ENCODE measurements at places on chromosomes 13 and 19.

DNA sequence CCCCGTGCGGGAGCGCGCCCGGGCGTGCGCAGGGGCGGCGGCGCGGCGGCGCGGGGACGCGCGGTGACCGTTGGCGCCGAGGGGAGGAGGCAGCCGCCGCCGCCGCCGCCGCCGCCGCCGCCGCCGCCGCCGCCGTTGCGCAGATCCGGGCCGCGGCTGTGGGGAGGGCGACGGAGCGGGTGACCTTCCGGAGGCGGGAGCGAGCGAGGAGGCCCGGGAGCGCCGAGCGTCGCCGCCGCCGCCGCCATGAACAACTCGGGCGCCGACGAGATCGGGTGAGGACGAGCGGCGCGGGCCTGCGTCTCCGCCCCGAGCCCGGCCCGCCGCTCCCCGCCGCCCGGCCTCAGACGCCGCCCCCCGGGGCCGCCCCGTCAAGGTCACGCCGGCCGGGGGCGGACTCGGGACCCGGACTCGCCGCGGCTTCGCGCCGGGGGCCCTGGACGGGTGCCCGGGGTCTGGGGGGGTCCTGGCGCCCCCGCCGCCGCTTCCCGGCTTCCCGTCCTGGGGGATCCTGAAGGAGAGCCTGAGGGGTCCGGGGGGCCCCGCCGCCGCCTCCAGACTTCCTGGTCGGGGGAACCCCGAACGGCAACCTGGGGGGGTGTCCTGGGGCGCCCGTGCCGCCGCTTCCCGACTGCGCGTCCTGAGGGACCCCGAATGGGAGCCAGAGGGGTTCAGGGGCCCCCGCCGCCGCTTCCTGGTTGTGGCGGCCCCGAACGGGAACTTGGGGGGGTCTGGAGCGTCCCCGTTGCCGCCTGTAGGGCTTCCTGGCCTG is at the start of gene DAZAP1:
TSS of gene DAZAP1 (plus strand) at position 59 of the 772 bp plus-strand sequence. CDS start at position 247, 188 bp downstream.
- DNase-seq: no peak

GRCh38 chr19:48837051-48837524 is 797 bp upstream of the HSD17B14 start:
- peak; percentile 99 for DNase-seq

- DNase-seq: peak; percentile 84
Observed at GRCh38 chr13:92573467-92574057, 653.0 kb upstream of the GPC6 start.

DNA sequence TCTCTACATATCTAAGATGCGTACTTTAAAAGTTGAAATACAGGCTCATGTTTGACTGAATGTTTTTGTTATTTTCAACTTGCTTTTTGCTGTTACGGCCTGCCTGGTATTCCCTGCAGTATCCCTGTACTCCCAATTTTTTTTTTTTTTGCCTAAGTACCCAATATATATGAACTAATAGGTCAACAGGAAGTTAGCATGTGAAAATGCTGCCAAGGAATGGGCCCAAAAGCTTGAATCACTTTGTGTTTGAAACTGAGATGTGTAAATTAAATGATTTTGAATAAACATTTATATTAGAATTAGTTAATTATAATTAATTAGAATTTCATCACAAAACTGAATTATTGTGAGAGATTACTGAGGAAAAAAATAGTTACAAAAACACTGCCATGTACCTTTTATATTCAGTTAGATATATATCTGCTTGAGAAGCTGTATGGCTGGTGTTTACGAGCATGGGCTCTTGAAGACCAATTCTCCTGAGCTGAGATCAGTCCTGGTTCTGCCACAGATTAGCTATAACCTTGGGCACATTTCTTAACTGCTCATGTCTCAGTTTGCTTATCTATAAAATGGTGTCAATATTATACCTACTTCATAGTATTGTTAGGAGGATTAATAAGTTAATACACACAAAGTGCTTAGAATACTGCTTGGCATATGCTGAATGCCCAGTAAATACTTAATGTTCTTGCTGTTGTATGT is 16.0 kb downstream of the TDRD3 start:
- no peak for DNase-seq

DNA sequence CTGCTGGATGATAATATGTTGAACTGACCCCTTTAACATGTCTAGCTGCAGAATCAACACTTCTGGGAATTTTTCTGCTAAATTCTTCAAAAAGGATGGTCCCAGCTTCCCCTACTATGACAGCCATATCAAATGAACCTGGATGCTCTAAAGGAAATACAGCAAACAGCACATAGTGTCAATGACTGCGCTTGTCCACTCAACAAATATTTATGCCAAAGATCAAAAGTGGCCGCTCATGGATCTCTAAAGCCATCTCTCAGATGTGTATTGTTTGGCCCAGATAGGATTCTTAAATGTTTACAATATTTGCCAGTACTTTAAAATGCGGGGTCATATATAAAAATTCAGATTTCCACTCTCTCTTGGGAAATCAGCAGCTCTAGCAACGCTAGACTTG is 3.3 kb downstream of the TBC1D4 start:
- no peak for DNase-seq

GRCh38 chr13:43573361-43573740 is 213.4 kb downstream of the ENOX1 start:
- peak; percentile 31 for DNase-seq

DNA sequence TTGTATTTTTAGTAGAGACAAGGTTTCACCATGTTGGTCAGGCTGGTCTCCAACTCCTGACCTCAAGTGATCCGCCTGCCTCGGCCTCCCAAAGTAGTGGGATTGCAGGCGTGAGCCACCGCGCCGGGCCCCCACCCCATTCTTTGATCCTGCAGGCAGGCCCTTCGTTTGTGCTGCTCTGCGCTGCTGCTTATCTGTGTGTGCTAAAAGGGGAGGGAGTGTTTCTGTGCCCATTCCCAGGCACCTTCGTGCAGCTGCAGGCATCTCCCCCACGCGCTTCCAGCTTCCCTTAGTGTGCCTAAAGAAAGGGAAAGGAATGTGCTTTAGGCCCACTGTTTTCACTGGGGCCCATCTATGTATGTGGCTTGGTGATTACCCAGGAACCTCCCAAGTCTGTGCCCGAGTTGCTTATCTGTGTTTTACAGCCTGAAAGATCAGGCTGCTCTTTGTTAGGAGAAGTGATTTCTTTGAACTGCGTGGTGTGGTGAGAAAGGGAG is 27.2 kb downstream of the EPN1 start:
- peak; percentile 22 for DNase-seq

GRCh38 chr13:45538382-45538781 is 73.6 kb downstream of the COG3 start:
- DNase-seq: no peak

DNA sequence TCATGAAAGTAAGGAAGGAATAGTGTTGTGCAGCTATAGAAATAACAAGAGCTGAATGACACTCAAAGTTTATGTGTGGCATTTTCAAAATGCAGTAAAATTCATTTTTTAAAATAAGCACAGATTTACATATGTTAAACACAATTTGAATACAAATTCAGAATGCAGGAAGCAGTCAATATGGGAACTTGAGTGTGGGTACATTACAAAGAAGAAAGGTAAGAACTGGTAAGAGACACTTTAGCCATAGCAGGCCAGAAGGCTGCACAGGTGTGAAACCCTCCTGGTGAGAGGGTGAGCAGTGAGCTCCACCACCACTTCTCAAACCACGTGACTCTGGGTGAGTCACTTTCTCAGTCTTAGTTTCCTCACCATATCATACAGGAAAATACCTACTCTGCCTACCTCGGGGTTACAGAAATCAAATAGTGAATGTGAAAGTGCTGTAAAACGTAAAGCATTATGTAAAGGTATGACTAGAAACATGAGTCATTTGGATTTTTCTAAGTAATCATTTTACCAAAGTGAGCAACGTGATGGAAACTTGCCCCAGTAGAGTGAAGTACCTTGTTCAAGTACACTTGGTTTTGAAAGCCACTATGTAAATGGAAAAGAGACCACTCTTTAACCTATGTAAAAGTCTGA is 40.5 kb downstream of the USP12 start:
- DNase-seq: peak; percentile 45

DNA sequence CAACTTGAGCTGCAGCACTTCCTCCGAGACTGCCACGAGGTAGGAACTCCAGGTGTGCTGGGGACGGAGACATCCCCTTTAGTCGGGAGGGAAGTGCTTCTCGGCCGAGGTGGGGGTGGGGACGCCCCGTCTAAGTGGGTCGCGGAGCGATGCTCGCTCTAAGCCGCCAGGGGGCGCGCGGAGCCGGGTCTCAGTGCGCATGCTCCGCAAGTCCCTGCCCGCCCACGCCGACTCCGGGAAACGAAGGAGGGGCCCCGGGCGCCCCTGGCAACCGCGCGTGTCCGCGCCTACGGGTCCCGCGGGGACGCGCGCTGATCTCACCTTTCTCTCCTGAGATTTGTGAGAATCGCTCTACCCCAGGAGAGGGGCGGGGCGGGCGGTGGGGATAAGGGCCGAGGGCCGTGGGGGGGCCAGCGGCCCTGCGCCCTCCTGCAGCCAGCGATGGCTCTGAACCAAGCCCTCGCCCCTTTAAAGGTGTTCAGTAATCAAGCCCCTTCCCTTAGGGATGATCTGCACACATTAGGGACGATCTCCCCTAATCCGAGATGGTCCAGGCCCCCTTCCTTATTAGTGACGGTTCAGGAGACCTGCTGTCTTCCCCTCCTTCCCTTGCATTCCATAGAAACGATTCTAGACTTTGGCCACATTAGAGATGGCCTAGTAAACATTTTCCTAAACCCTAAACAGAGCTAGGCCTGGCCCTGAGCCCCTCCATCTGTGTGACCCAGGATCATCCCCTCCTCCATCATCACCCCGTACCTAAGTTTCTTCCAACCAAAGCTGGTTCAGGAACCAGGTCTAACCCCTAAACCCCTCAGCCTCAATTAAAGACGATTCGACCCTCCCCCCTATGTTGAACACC is 47.3 kb upstream of the SHKBP1 start:
- DNase-seq: peak; percentile 95

DNA sequence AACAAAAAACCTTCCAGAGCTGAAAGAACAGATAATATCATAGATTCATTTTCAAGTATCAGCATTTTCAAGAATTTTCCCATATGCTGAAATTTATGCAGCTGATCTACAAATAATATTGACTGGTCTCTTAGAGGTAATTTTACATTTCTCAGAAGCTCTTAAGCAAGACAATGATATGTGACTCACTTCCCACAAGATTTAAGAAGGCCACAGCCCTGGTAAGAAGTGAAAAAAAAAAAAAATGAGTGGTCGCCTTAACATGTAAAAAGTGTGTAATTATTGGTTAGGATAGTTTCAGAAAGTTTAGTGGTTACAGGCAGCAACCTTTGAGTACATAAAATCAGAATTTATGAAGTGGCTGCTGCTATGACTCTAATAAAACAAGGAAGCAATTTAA is 54.5 kb downstream of the NUFIP1 start:
- no peak for DNase-seq

DNA sequence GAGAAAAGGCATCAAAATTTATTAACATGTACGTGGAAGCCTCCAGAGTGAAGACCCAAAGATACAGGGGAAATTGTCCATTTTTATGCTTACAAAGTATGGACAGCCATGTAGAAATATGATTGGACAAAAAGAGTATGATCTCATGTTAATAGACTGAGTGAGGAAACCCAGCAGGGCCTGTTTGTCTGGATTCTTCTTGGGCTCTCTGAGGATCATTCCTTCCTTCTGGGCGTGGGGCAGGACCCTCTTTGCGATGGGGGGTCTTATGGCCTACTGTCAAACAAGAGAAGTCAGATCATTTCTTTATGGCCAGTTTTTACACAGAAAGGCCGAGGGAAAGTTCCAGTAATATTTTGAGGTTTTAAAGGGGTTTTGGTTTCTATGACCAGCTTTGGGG is 110.8 kb downstream of the ESD start:
- no peak for DNase-seq

DNA sequence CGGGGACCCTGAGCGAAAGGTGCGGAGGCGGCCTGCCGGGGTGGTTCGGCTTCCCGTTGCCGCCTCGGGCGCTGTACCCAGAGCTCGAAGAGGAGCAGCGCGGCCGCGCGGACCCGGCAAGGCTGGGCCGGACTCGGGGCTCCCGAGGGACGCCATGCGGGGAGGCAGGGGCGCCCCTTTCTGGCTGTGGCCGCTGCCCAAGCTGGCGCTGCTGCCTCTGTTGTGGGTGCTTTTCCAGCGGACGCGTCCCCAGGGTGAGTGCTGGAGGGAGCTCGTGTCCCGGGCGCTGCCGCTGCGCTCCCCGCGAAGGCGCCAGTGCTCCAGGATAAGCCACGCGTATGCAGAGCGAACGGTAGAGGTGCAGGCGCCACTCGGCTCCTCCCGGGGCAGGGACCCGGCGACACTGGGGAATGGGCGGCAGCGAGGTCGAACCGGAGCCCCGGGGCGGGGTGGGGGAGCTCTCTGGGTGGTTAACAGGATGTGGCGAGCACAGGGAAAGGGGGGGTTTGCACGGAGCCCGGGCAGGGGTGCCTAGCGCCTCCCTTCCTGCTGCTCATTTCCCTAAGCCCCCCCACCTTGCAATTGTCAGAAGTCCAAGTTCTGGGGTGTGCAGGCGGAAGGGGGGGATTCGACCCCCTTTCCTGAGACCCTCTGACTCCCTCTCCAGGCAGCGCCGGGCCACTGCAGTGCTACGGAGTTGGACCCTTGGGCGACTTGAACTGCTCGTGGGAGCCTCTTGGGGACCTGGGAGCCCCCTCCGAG is at the start of gene IL27RA:
TSS of gene IL27RA (plus strand) at position 44 of the 762 bp plus-strand sequence. CDS start at position 155, 111 bp downstream.
- DNase-seq: peak; percentile 80

GRCh38 chr19:29714371-29714952 is 599 bp downstream of the C19orf12 start:
- no peak for DNase-seq

DNA sequence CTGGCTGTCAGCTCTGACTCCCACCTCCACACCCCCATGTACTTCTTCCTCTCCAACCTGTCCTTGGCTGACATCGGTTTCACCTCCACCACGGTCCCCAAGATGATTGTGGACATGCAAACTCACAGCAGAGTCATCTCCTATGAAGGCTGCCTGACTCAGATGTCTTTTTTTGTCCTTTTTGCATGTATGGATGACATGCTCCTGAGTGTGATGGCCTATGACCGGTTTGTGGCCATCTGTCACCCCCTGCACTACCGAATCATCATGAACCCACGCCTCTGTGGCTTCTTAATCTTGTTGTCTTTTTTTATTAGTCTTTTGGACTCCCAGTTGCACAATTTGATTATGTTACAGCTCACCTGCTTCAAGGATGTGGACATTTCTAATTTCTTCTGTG is 506 bp downstream of the OR7E24 start:
- DNase-seq: no peak

DNA sequence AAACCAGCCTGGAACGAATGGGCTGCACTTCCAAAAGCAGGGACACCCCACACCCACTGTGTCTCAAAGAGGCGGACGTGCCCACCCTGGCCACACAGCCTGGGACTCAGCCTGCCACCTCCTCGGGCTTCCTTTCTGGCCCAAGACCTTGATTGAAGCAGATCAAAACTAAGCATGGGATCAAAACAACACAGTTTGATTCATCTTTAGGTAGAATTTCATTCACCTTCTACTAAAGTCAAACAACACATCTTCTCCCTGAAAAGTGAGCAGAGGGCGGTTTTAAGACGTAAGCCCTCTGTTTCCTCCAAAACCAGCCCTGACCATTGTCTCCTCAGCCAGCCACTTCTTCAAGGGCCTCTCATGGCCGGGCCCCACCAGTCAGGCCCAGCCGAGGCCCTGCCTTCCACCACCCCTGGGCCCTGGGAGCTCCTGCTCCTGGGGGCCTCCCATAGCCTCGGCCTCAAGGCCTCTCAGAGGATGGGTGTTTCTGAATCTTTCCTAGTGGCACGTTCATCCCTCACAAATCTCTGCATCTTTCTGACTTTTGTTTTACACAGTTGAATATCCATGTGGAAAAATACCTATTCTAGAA is 6.3 kb upstream of the F10 start:
- no peak for DNase-seq

Data from GM23338 (cell line).